ENCODE measurements at places on chromosomes 4 and X.
A peak's percentile ranks its signal among the peaks of the same experiment; 100 is the strongest.

DNA sequence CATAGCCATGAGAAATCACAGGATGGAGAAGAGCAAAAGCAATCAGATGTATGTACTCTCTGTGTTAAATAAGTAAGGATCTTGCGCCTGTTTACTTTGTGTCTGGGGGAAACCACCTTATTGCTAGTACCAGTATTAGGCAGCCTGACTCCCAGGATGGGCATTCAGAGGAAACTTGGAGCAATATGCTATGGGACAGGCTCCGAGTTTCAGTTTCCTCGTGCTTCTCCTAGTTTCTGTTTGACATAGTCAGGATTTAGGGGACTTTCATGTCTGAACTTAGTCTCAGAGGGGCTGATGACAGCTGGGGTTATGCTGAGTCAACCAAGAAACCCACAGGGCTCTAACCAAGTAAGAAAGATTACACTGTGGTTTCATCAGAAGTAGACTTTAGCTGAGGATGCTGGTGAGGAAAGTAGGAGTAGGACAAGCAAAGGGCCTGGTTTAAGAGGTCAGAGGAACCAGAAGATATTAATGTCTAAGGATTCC, 13.5 kb downstream of the NSUN7 start:
- DNase-seq: no peak

DNA sequence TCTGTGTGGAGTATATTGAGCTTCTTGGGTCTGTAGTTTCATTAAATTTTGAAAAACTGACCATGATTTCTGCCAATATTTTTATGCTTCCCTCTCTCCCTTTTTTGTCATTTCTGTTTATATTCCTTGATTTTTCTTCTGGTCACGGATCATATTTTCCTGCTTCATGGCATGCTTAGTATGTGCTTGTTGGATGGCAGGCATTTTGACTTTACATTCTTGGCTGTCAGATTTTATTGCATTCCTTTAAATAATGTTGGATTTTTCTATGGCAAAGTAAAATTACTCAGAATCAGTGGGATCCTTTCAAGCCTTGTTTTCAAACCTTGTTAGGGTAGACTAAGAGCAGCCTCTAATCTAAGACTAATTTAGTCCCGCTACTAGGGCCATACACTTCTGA, 531.8 kb downstream of the IL15 start:
- DNase-seq: no peak

DNA sequence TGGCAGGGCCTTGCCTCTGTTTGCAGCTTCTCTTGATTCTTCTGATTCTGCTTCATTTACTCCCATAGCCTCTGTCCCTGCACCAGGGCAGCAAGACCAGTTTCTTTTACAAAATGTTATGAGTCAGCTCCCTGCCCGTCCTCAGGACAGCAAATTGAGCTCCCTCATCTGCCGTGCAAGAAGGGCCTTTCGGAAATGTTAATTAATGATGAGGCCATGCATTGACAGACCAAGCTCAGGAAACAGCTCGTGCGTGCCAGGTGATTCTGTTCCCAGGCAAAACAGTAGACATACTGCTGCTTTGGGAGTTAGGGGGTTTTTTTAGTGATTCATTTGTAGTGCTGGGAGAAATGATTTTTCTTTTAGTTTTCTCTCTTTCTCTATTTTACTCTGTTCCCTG, 231.7 kb downstream of the FBXW7 start:
- no peak for DNase-seq

DNA sequence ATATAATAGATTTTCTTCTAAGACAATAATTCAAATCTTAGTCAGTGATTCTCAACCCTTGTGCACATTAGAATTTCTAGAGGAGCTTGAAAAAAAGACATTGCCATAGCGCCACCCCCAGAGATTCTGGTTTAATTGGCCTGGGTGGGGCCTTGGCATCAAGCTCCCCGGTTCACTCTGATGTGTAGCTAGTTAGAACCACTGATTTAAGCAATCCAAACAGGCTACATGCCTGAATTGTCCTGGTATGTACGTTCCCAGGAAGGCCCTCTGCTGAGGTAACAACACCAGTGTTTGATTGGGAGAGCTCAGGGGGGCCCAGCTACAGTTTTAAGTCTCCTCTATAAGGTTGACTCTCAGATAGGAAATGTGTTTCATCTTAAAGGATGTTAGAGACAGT, 1.3 kb upstream of the ATP10D start:
- DNase-seq: no peak

GRCh38 chr4:20252656-20253282, 1.1 kb downstream of the SLIT2 start:
- peak; percentile 74 for DNase-seq

DNA sequence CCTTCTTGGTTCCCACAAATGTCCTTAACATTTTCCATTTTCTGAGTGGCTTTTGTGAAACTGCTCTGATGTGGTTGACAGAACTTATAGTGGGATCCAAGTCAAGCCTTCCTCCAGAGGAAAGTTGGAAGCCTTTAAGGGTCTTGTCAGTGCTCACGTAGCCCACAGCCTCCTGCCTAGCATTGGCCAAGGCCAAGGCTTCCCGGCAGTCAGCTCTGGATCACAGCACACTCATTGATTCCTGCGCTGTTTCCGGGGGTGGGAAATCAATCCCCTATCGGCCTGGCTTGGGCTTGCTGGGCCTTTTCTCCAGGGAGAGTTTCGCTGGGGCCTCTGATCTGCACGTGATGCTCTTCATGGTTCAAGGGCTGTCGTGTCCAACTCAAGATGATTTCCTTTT, 76.1 kb downstream of the SLC9A6 start:
- no peak for DNase-seq

DNA sequence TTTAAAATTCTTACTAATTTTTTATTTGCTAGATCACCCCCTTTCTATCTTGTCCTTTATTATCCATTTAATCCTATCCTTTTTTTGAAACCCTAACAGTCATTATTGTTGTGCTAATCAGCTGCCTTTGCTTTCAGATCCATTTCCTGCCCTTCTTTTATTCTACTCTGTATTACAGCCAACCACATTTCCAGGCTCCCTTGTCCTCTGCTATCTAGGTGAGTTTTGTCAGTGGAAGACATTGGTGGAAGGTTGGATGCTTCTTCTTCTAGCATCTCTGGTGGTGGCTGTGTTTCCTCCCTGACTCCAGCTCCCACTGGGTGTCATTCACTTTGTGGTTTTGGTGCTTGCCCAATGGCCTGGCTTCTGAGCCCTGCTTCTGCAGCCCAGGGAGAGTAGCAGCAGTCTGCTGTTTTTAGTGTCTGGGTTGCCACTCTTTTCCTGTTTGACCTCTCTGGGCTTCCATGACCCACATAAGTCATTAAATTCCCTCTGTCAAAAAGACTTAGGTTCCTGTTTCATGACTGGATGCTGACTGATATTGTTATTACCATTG, 225.2 kb upstream of the PGRMC2 start:
- no peak for DNase-seq

GRCh38 chrX:113726898-113727297, 857.0 kb upstream of the HTR2C start:
- no peak for DNase-seq

GRCh38 chr4:147975325-147975724, 243.4 kb downstream of the ARHGAP10 start:
- DNase-seq: no peak

GRCh38 chr4:108867476-108867875, 104.6 kb upstream of the ETNPPL start:
- DNase-seq: no peak

DNA sequence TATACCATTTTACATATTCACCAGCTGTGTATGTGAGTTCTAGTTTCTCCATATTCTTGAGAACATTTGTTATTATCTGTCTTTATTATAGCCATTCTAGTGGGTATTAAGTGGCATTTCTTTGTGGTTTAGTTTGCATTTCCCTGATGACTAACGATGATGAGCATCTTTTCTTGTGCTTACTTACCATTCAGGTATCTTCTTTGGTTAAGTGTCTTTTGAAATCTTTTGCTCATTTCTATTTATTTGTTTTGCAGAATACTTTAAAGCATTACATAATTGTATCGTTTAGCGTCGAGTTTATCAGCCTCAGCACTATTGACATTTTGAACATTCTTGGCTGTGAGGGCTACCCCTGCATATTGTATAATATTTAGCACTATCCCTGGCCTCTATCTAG, 85.4 kb downstream of the FRMPD4 start:
- no peak for DNase-seq
